ENCODE measurements at places on chromosomes 13 and 19. TPM values are rescaled to one million over a fixed set of nuclear protein-coding genes. Genes with fewer than 3 reads are reported as not detected.

DNA sequence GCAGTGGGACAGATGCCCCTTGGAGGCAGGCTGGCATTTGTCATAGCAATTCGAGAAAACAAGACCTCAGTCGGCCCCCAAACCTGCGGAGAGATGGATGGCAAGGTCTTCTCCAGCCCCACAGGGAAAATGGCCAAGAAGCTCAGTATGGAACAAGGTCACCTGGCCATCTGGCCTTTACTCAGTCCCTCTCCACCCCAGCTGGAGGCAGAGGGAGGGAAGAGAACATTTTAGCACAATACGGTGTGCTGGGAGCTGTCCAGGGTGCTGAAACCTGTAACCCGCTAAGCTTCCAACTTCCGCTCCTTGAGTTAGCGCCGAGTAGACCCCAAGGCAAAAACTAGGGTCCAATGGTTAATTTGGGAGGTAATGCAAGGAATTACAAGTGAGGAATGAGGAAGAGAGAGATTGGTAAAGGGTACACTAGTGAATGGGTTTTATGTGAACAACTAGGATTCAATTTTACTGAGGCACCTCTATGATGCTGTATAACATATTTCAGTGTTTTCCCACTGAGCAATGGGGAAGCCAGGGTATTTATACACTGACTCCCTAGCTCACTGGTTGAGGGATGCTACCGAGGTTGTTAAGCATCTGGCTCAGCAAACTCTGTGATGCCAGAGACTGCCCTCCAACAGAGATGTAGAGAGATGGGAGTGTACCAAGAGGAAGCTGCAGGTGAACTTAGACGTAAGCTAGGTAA is 64.3 kb downstream of the CACNA1A start:
- DNase-seq = no peak

- DNase-seq = no peak
These were observed 41.0 kb downstream of the POU4F1 start for GRCh38 chr13:78562237-78562889.

DNA sequence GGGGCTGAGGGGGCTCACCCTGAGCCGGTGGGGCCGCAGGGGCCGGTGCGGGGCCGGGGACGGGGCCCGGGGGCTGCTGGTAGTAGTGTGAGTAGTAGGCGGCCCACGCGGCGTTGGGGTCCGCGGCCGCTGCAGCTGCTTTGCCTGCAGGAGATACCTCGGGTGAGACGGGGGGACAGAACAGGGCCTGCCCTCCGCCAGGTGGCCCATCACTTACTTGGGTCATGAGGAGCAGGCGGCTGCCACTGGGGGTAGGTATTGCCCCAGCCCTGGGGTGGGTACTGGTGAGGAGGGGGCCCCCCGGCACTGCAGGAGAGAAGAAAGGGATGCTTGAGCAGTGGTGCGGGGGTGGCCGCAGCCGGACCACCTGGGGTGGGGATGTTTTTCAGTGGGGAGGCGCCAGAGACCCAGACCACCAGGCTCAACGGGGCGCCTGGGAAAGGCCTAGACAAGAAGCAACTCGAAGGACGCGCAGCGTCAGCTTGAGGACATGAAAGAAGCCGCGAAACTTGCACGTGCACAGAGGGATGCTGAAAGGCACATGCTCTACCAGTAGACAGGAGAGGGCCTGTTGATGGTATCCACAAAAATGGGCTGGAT is 8.9 kb downstream of the KHSRP start:
- no peak for DNase-seq

DNA sequence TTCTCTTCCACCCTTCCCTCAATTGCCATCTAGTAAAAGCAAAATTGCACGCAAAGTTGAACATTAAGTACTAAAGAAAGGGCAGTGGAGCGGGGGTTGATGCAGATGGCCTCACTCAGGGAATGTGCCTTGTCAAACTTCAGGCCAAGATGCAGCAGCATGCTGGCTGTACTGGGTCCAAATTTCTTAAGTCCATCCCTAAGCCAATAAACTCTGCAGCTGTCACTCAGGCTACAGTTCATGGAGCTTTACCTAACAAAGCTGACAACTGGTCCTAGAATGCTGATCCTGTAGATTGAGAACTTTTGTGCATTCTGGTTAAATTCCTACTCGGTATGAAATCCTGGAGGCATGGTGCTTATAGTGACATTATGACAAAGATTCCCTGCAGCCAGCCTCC is 88.4 kb downstream of the FOXO1 start:
- peak; percentile 64 for DNase-seq

Gene GAPDHS
- not detected for total RNA-seq

Gene CYP2F1
- not detected for total RNA-seq

Gene HIPK4
- total RNA-seq = 0.52 TPM

Gene SLITRK1
- not detected for total RNA-seq

Gene PGLYRP2
- not detected for total RNA-seq

Gene RFPL4A
- total RNA-seq = not detected

All from esophagus muscularis mucosa (tissue), 4 donors.